Activated CD4-positive, alpha-beta T cell treated with anti-CD3 and anti-CD28 coated beads, Interleukin-2, amount 50 U/mL, for 24 hours (primary cell): ENCODE measurements at places on chromosomes 2 and 18.
A peak's percentile ranks its signal among the peaks of the same experiment; 100 is the strongest.

GRCh38 chr2:79511320-79511951 is 1.4 kb upstream of the CTNNA2 start:
- no peak for DNase-seq

GRCh38 chr18:78074400-78075020 is 824.9 kb downstream of the GALR1 start:
- DNase-seq = no peak

DNA sequence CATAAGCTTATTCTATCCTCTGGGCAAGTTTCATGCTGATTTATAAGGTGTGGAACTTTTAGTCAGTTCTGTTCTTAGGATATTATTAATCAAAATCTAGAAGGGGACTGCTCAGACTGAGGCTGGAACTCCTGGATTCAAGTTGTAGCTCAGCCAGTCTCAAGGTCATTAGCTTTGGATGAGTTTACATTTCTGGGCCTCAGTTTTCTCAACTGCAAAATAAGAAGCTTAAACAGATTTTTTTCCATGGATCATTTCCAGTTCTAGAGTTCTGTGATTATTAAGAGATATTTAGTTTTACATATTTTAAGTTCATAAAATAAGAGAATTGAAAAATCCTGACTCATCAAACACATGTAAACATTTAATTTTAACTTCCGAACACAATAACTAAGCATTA is 442.5 kb upstream of the PKDCC start:
- DNase-seq = no peak

- no peak for DNase-seq
Observed at GRCh38 chr2:176560296-176560695, 291.1 kb downstream of the MTX2 start.

GRCh38 chr2:147224070-147224469 is 620.8 kb upstream of the ACVR2A start:
- DNase-seq = no peak

- no peak for DNase-seq
Observed at GRCh38 chr2:222576171-222577081, 79.5 kb downstream of the FARSB start.

GRCh38 chr2:213834746-213835145 is 550.5 kb downstream of the SPAG16 start:
- no peak for DNase-seq

DNA sequence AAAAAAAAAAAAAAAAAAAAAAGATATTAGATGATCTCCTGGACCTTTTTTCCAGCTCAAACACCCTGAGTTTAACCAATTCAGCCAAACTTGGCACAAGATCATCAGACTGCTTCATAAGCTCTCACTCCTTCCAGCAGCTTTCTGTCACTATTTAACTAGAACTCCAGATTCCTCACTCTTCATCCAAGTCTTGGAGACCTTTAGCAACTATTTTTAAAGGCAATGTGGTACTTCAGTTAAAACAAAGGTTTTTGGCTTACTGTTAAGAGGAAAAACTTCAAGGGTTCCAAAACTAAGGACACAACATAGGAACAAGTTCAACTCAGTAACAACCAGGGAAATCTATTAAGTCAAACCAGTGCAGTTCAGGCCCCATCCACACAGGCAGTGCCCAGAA is 23.2 kb downstream of the LAMA1 start:
- no peak for DNase-seq

GRCh38 chr2:196961889-196962288 is 35.4 kb upstream of the PGAP1 start:
- DNase-seq = no peak

DNA sequence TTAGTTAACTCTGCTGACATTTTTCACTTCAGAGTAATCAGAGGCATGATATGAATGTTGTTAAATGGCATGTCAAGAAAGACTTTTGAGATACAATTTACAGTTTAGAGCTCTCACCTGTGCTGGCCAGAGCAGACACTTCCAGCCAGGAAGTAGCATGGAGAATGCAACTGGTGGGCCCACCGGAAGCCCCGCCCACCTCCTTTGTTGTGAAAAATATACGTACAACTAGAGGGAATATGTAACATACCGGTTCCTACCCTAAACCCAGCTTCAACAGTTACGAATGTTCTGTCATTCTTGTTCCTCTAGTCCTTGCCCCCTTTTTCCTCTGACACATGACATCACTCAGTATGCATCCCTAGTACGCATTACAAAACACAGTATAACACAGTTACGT is 70.2 kb upstream of the ITM2C start:
- DNase-seq = no peak

DNA sequence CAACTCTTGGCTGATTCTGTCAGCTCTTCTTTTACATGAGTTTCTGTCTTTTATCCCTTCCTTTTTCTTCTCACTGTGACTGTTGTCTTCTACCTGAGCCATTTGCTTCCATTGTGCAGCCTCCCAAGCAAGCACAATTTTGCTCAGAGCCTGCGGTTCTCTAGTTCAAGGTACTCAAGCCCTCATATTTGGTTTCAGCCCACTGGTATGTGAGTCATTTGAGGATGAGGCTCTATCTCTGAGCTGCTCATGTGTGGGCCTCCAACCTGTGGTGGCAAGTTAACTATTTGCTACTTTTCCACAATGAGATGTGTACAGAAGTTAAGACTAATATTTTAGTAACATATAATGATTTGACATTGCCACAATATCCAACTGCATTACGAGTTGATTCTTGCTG is 183.0 kb downstream of the PHLPP1 start:
- no peak for DNase-seq

DNA sequence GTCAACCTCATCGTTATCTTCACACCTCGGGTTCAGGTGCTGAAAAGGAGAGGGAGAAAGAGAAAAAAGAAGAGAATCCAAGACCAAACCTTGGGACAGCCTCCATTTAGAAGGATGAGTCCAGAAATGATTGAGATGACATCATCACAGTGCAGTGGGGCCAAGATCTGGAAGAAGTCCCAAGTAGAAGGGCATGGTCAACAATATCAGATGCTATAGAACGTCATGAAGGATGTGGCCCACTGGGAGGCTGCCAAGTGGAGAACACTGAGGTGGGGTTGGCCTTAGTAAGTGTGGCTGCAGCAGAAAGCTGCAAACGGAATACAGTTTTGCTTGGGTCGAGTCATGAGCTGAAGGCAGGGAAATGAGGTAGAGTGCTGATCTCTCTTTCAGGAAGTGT is 91.1 kb upstream of the FZD7 start:
- DNase-seq = no peak

GRCh38 chr18:50027996-50028395 is 167.0 kb downstream of the MYO5B start:
- no peak for DNase-seq

GRCh38 chr2:57207191-57207590 is 839.4 kb upstream of the VRK2 start:
- no peak for DNase-seq

DNA sequence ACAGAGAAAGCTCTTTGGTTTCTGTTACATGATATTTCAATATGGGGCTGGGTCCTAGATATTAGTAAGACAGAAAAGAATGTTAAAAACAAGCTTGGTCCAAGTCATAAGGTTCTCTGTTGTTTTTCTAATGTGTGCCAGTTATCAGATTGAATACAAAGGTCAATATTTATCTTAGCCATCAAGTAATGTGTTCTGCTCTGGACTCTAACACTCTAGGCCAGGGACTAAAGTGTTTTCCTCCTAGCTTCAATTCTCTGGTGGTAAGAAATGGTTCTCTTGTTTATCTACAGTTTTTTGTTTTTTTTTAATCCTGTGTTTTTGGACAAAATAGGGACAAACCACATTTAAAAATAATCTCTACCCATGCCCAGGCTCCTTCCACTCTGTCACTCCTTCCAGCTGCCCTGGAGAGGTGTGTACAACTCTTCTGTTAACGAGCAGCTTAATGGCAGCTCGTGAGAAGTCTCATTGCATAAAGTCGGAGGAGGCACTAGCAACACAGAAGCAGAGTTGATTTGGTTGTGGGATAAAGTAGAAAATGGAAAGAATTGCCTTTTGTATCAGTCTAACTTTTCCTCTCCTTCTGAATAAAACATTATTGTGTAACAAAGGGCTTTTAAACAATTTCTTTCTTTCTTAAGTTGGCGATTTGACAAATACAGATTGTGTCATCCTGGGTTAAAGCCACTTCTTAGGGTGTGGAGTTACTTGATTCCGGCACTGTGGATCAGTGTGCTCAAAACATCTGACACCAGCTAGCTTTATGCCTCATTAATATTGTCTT is 8.0 kb upstream of the SESTD1 start:
- no peak for DNase-seq

GRCh38 chr2:120873958-120874887 is 138.6 kb downstream of the GLI2 start:
- no peak for DNase-seq

- no peak for DNase-seq
Observed at GRCh38 chr2:239865059-239865639, 160.0 kb downstream of the NDUFA10 start.

DNA sequence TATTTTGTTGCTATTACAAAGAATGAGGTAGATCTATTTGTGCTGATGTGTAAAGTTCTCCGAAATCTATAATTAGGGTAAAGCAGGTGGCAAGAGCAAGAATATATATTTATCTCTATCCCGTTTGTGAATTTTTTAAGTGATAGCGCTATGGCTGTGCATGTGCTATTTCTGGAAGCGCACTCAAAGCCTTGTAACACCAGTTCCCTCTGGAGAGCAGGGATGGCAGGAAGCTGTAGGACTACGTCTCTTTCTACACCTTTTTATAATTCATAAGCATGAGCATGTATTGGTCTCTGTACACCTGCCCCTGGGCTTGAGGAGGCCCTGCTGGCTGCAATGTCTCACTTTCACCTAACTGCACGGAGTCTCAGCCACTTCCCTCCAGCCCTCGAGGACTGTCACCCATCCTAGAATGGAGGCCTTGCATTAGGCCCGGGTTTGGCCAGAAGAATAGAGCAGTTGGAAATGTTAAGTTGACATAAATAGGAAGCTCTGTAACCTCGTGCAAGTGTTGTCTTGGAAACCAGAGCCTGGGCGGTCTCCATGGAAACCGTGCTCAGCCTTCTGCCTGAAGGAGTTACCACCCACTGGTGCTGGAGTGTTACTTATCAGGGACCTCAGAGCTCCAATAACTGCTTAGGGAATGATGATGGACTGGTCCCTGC is 20.9 kb downstream of the ITM2C start:
- DNase-seq = no peak

DNA sequence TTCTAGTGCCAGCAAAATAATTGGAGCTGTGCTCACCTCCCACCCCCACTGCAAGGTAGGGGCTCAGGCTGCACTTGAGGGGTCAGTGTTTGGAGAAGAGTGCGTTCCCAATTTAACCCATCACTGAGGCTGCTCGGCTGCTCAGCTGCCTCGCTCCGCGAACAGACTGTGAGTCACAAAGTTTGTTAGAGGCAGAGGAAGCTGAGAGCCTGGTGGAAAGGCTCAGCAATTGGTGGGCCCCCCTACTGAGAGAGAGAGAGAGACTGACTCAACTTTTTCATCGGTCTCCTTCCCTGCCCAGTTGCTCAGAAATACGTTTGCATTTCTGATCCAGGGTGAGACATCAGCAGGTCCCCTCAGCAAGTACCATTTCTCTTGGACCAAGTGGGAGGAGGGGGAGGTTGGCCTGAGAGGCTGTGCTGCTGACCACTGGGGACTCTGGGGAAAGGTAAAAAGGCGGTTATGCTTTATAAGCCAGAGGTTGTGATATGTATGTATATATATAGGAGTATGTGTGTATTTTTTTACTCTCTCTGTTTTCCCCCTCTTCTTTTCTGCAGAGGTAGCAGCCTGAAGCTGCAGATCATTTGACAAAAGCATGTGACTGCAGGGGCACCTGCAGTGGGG is 1.5 kb downstream of the EFR3B start:
- DNase-seq = peak; percentile 21

DNA sequence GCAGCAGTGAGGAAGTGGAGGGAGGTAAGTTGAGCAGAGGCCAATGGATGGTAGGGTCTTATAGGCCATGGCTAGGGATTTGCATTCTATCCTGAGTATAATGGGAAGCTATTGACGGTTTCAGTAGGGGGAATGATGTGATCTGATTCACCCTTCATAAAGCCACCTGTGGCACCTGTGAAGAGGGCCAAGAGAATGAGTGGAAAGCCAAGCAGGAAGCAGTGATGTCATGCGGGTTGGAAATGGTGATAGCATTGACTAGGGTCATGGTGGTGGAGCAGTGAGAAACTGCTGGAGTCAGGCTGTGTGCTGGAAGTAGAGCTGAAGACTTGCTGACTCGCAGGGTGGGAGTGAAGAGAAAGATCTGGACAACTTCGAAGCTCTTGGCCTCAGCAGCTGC is 111.7 kb downstream of the MARCHF4 start:
- no peak for DNase-seq
